ENCODE measurements at places on chromosomes 11 and 22.

DNA sequence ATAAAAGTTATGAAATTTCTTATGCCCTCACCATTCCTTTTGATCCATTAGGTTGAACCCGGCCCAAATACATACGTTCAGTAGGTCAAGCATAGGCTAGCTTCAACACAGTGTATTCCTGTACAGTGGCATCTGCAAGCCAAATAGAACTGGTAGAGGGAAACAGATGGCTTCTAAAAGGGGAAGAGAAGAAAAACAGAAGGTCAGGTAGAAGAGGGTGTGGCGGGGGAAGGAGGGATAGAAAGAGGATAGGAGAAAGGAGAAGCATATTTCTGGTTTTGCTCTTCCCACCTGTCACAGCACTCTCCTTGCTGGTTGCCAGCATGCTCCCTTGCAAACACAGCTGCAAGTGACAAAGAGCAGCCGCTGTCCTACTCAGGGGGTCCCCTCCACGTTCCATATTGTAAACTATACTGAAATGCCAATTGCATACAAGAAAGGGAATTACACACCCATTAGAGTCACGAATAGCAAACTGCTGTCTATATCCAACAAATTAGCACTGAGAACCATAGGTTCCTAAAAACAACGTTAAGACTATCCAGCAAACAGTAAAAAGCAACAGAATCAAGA is 71.8 kb downstream of the PHF21A start:
- DNase-seq: no peak

GRCh38 chr11:69659591-69659990 is 15.6 kb downstream of the LTO1 start:
- no peak for DNase-seq

GRCh38 chr11:102874852-102875251 is at the start of gene MMP12:
TSS of gene MMP12 (minus strand) at chr11:102874982. CDS start at chr11:102874937, 45 bp downstream.
- no peak for DNase-seq

DNA sequence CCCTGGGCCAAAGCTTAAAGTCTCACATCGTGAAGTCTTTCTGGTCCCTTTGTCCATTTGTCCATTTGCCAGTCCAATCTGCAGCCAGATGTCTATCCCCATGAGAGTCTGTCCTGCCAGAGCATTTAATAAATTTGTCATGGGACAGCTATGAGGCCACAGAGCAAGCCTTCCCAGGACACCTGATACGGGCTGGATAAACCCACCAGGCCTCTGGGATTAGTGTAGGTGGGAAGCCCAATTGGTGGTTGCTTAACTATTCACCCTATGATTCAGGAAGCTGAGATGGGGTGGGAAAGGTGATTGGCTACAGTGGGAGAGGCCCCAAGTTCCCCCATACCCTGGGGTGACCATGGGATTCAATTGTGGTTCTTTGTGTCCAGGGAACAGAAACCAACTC is 39.9 kb downstream of the MYEOV start:
- no peak for DNase-seq

GRCh38 chr22:32482708-32483107 is 8.1 kb downstream of the FBXO7 start:
- DNase-seq: no peak

- DNase-seq: no peak
These were observed 259.9 kb upstream of the CTSC start for GRCh38 chr11:88597387-88597786.

DNA sequence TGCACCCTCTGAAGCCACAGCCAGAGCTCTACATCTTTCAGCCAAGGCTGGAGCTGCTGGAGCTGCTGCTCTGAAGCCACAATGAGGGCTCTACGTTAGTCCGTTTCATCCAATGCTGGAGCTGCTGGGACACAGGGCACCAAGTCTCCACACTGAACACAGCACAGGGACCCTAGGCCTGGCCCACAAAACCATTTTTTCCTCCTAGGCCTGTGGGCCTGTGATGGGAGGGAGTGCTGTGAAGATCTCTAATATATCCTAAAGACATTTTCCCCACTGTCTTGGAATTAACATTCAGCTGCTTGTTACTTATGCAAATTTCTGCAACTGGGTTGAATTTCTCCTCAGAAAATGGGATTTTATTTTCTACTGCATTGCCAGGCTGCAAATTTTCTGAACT is 441.4 kb upstream of the FAT3 start:
- DNase-seq: no peak

DNA sequence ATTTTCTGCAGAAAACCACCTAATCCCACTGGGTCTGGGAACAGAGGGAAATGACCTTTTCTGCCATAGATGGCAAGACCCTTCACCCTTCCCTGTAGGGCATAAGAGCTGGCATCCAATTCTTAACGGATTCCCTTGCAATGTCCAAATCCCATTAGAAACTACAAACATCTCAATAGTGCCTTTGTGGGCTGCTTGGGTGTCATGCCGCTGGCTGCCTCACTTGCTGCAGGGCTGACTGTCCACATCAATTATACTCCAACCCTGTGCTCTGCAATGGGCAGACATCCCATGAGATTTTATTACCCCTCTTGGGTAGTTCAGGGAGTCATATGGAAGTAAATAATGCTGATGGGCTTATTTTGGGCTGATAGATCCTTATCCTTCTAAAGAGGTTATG is 7.3 kb downstream of the GRAP2 start:
- no peak for DNase-seq

- DNase-seq: no peak
These were observed 4.0 kb upstream of the FCHSD2 start for GRCh38 chr11:73145986-73146575.
